ENCODE measurements at places on chromosomes 6 and 20.
A peak's percentile ranks its signal among the peaks of the same experiment; 100 is the strongest.

GRCh38 chr6:161522276-161522675 is 248.4 kb upstream of the AGPAT4 start:
- no peak for DNase-seq

DNA sequence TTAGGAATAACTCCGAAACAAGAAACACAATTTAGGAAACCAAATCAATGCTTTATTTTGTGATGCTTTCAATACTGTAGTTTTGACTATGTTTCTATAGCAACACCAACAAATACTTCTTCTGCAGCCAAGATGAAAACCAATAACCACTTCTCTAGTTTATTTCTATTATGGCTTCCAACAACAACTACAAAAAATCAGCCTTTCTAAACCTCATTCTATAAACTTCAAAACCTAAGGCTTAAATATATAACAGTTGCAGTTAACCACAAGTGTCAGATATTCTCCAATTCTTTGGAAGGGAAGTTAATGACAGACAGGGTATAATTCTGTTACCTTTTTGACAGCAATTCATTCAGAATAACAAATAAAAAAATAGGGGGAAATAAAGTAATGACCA is 80.9 kb downstream of the EPB41L2 start:
- no peak for DNase-seq

DNA sequence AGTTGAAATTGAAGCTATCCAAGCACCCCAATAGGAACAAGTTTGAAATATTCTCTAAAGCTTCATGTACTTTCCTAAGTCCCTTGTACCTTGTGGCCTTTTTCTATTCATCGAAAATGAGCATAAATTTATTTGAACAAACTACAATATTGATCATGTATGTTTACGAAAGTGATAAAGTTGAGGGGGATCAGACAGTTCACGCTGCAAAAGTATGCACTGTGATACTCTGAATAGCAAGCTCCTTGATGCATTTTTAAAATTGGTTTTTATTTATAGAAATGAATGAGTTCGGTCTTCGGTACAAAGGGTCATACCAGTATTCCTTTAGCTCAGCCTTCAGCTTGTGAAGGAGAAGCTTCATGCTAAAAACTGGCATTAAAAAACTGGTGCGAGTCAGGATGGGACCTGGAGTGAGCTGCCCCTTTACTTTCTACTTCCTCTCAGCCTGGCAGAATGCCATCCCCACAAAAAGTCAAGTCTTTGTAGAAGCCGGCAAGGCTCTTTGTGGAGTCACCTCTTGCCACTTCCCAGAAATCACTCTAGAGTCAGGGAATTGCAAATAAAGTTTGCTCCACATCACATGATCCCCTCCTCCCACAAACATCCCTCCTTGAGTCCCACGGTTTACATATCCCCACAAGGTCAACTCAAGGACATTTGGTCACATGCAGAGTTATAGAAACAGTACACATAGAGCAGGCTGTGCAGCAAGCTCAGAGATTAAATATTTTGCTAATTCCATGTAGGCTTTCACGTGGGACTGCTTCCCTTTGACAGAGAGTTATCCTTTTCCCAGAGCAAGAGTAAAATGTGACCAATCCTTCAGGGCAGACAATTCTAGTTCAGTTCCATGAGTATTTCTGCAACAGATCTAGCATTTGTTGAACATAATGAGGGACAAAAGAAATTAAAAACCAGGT is 34.6 kb upstream of the ADGRF1 start:
- DNase-seq: no peak

GRCh38 chr6:14172562-14172961 is 55.0 kb downstream of the CD83 start:
- DNase-seq: no peak

- DNase-seq: no peak
Observed at GRCh38 chr6:54719633-54720032, 126.9 kb upstream of the FAM83B start.

- DNase-seq: peak; percentile 15
Observed at GRCh38 chr6:35497571-35498421, 917 bp upstream of the TEAD3 start.

DNA sequence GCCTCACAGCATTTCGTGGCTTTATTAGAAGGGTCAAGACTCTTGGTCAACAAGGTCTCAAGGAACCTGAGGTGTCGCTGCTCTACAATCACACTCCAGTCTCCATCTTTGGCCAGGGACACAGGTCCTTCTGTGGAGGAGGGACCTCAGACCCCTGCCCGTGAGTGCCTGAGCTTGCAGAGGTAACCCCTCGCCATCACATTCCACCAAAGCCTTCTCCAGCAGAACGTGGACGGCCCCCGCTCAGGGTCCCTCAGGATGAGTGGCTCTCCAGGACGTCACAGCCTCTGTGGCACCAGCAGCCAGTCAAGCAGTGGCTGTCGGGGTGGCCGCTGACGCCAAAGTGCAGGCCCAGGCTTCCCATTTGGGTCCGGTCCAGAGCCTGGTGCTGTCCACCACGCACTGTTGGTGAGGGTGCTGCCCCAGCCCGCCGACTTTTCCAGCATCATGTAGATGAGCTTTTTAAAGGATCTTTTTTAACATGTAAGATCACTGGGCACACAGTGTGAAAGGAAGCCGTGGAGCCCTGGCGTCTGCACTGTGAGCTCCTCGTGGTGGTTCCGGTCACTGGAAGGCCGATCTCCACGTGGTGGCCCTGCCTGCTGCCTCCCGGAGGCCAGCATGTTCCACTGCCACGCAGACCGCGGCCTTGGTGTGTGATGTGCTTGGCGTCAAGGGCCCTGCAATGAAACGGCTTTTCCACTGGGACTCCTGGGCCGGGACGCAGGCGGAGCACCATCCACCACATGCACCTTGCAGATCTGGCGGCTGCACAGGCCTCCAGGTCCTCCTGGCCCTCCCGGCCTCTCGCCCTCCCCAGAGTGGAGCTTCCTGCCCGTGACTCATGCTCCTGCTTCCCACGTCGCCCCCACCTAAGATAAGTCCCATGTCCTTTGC is 8.3 kb upstream of the KIF25 start:
- DNase-seq: no peak

- DNase-seq: no peak
Observed at GRCh38 chr6:317448-318144, 25.3 kb downstream of the DUSP22 start.

DNA sequence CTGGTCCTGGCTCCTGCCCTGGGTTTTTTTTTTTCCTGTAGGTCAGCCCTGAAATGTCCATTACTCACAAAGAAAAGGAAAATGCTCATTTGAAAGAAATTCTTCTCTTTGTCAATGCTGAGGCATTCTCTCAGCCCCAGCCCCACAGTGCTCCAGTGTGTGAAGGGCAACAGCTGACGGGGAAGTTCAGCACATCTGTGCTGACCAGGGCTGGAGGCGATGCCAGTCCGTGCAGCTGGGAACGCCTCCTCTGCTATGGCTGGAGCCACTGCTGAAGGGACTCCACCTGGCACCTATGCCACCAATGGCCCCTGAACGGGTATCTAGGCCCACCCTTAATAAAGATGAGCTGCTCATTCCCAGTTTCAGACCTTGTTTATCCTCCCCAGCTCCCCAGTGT is 71.9 kb upstream of the SLCO4A1 start:
- DNase-seq: no peak
